ENCODE measurements at places on chromosomes 1 and 21. TPM values are rescaled to one million over a fixed set of nuclear protein-coding genes. Genes with fewer than 3 reads are reported as not detected.
A peak's percentile ranks its signal among the peaks of the same experiment; 100 is the strongest.

GRCh38 chr1:169892176-169892926 is 1.3 kb downstream of the SCYL3 start:
- peak overlapping the region; percentile 99 for H3K27ac ChIP-seq
- DNase-seq: no peak
- H3K27me3 ChIP-seq: no peaks in the 10 kb centered on the region
- H3K4me3 ChIP-seq: peak overlapping the region; percentile 69

DNA sequence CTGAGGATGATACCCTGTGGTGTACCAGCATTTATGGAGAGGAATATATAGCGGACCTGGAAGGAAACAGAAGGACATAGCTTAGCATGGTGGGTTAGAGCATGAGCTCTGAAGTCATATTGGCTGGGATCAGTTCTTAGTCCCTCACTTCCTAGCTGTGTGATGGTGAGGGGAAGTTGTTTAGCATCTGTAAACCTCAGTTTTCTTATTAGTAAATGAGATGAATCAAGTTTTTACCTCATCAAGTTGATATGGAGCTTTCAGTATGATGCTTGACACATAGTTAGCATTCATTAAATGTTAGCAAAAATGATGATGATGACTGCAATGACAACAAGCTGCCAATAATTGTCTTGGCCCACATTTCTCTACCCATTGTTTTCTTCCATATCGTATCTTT is 84.8 kb downstream of the NEK7 start:
- no peak overlapping the region for H3K4me3 ChIP-seq
- no peak overlapping the region for H3K27ac ChIP-seq
- H3K27me3 ChIP-seq: no peaks in the 10 kb centered on the region

The TEDDM1 gene
- total RNA-seq: not detected

DNA sequence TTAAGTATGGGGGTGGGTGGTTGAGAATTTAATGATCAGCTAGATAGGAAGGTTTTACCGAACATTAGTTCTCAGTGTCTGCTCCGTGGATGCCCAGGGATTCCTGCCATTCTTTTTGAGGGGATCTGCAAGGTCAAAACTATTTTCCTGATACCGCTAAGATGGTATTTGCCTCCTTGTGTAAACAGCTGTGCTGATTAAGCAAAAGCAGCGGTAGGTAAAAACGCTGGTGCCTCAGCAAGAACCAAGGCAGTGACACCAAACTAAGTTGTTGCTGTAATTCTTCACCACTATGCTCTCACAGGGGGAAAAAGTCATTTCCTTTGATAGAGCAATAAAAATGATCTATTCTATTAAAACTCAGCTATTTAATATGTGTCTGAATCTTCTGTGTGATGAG is 229.0 kb downstream of the FMN2 start:
- H3K36me3 ChIP-seq: no peaks in the 10 kb centered on the region
- no peaks in the 10 kb centered on the region for H3K4me1 ChIP-seq
- DNase-seq: no peak
- H3K27ac ChIP-seq: no peak overlapping the region

- no peak overlapping the region for H3K4me3 ChIP-seq
- H3K4me1 ChIP-seq: peaks cover 23% of the 10 kb centered on the region
- H3K27me3 ChIP-seq: no peaks in the 10 kb centered on the region
- DNase-seq: no peak
- no peaks in the 10 kb centered on the region for H3K36me3 ChIP-seq
- H3K27ac ChIP-seq: no peak overlapping the region
Observed at GRCh38 chr1:42282867-42283583, 52.0 kb downstream of the FOXJ3 start.

The CRNN gene
- total RNA-seq: not detected

GRCh38 chr1:2980073-2980791 is 41.0 kb upstream of the ACTRT2 start:
- no peak overlapping the region for H3K4me3 ChIP-seq
- peaks cover 9% of the 10 kb centered on the region for H3K27me3 ChIP-seq
- H3K4me1 ChIP-seq: no peaks in the 10 kb centered on the region
- H3K36me3 ChIP-seq: no peaks in the 10 kb centered on the region

DNA sequence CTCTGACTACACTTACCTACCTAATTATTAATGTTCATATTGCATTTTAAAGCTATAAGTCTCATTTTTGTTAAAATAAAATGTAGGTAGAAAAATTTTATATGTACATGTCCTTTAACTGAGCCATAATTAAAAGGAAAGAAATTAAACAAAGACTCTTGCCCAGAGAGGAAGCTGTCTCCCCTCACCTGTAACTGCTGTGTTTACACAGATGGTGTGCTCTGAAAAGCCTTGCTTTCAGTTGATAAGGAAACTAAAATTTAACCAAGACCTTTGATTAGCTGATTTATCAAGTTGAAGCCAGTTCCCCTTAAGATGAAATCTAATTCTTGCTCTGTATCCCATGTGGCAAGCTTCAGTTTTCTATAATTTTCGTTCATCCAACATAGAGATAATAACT is 213.5 kb downstream of the LYPLAL1 start:
- no peak overlapping the region for H3K27ac ChIP-seq
- no peaks in the 10 kb centered on the region for H3K27me3 ChIP-seq
- H3K4me1 ChIP-seq: no peaks in the 10 kb centered on the region
- H3K4me3 ChIP-seq: no peak overlapping the region
- no peak for DNase-seq

DNA sequence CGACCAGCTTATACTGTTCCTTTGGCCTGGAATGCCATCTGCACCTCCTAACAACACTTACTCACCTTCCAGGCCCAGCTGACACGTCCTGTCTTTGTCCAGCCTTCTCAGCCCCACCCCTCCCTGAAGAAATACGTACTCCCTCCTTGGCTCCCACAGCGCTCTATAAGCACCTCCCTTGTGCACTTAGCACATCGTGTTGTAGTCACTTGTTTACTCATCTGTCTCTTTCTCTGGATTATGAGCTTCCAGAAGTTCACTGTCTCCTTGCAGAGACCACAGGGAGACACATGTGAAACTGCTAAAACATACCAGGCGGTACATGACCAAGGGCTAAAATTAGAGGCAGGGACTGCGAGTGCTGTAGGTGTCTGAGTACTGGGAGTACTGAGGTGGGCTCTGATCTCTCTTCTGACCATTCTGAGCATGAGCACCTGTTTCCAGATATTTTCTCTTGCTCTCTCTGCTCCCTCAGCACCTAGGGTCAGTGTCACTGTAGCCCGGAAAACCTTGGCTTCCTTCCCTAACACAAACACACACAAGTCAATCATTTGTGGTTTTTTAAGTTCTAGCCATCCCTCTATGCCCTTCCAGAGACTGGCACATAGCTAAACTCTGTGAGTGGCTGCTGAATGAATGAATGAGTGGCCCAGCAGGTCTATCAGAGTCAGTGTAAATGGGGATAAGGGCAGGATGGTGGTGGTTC is 5.1 kb downstream of the DCST1 start:
- no peaks in the 10 kb centered on the region for H3K4me1 ChIP-seq
- DNase-seq: no peak
- no peaks in the 10 kb centered on the region for H3K27me3 ChIP-seq
- no peak overlapping the region for H3K4me3 ChIP-seq
- no peaks in the 10 kb centered on the region for H3K36me3 ChIP-seq

The RPRD2 gene
- 44.5 TPM for total RNA-seq

DNA sequence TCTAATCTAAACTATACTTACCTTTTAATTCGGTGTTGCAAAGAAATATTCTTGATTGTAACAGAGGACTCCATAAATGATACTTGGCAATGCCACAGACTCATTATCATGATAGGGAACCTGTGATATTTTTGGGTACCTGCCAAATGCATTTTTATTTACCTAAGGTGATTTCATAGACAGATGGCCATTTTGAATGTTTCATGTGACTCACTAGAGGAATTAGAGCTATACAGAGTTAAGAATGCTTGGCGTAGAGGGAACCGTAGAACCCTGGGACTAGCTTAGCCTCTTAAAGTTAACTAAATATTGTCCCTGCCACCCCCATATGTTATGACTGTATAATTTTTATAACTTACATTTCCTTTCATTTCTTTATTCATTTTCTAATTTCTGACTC is 136.1 kb downstream of the DISP1 start:
- no peaks in the 10 kb centered on the region for H3K36me3 ChIP-seq
- no peak overlapping the region for H3K4me3 ChIP-seq
- peaks cover 9% of the 10 kb centered on the region for H3K4me1 ChIP-seq
- DNase-seq: no peak
- no peak overlapping the region for H3K27ac ChIP-seq

The RALGPS2 gene
- 14.1 TPM for total RNA-seq

Data from adrenal gland (tissue), 19 donors.